ENCODE measurements at places on chromosomes 7 and 10.

DNA sequence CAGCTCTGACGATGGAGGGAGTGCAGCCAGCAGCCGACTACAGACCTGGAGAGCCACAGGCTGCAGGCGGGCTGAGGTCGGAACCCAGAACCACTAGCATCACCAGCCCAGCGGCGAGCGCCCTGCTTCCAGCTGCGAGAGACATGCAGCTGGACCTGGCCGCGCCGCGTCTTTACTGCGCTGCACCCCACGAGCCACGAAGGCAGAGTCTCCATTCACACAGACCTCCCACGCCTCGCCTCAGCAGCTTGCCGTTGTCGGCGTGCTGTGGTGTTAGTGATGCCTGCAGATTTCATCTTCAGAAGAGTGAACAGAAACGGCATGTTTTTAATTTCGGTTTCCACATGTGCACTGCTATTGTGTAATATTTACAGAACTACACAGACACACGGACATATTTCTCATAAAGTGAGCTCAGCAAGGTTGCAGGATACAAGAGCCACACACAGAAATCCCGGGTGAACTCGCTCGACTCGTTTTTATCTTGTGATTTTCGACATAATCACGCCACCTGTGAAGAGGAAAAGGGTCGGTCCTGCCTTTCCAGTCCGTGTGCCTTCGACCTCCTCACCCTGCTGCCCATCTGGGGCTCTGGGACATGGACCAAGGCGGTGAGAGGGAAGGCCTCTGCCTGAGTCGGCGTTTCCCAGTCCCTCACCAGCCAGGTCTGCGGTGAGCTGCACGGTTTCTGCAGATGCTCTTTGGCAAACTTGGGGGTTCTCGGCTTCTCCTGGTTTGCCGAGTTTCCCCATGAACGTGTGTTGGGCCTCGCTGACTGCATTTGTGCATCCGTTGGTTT, 252.2 kb downstream of the ELFN1 start:
- DNase-seq, result peak; percentile 33

DNA sequence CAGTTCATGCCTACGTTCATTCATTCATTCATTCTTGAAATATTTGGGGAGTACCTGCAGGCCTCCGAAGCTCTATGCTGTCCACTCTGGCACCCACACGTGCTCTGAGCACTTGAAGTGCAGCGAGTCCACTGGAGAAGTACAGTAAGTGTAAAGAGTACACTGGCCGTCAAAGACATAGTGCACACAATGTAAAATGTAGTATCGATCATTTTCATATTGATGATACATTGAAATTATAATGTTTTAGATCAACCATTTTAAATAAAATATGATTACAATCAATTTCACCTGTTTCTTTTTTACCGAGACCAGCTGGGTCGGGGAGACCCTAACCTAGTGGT, 37.0 kb upstream of the PURB start:
- no peak for DNase-seq

GRCh38 chr7:74039337-74039736, 11.4 kb downstream of the ELN start:
- no peak for DNase-seq

- DNase-seq, result no peak
Observed at GRCh38 chr7:131222171-131222570, 105.5 kb upstream of the MKLN1 start.

GRCh38 chr7:14275356-14275755, 285.9 kb upstream of the ETV1 start:
- DNase-seq, result no peak

GRCh38 chr7:116113310-116113709, 82.7 kb upstream of the TFEC start:
- DNase-seq, result no peak

DNA sequence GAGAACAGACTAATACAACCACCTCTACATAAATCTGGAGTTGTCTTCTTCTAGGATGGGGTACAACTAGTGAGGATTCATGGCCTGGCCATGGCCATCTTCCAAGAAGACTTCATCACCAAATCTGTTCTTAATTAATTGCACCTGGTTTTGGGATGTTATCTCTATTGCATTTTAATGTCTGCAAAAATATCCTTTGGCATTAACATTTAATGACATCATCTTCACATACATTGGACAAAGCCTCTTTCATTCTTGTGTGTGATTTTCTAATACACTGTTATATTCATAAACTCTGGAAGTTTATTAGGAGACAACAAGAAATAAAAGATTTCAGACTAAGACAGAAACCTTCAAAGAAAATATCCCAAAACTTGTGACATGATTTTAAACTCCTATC, 124.2 kb upstream of the ABCB5 start:
- no peak for DNase-seq

DNA sequence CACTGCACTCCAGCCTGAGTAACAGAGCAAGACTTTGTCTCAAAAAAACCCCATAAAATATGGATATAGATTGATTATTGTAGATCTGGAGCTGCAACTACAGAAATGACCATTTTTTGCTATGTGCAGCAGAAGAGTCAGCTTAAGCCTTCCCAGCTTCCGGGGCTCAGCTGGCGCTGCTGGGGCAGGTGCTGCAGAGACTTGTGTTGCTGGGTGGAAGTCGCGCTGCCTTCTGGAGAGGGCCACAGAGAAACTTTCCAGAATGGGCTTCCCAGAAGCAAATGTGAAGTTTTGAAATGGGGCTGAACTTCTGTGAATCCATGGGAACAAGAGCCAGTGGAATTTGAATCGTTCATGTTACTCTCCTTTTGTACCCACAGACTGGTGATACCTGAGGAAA, 37.3 kb upstream of the RSBN1L start:
- no peak for DNase-seq

- DNase-seq, result no peak
Observed at GRCh38 chr10:89235073-89235798, 16.3 kb downstream of the LIPA start.

GRCh38 chr10:95384011-95384704, 93.4 kb upstream of the PDLIM1 start:
- no peak for DNase-seq

- no peak for DNase-seq
Observed at GRCh38 chr7:95658676-95659075, 62.4 kb upstream of the PDK4 start.

DNA sequence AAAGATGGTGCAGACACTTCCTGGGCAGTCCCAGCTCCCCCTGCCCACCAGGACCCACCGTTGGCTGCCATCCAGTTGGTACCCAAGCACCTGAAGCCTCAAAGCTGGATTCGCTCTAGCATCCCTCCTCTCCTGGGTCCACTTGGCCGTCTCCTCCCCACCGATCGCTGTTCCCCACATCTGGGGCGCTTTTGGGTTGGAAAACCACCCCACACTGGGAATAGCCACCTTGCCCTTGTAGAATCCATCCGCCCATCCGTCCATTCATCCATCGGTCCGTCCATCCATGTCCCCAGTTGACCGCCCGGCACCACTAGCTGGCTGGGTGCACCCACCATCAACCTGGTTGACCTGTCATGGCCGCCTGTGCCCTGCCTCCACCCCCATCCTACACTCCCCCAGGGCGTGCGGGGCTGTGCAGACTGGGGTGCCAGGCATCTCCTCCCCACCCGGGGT, 14.5 kb upstream of the LIMK1 start:
- DNase-seq, result no peak

GRCh38 chr7:141157138-141157765, 83.4 kb downstream of the TMEM178B start:
- DNase-seq, result no peak

DNA sequence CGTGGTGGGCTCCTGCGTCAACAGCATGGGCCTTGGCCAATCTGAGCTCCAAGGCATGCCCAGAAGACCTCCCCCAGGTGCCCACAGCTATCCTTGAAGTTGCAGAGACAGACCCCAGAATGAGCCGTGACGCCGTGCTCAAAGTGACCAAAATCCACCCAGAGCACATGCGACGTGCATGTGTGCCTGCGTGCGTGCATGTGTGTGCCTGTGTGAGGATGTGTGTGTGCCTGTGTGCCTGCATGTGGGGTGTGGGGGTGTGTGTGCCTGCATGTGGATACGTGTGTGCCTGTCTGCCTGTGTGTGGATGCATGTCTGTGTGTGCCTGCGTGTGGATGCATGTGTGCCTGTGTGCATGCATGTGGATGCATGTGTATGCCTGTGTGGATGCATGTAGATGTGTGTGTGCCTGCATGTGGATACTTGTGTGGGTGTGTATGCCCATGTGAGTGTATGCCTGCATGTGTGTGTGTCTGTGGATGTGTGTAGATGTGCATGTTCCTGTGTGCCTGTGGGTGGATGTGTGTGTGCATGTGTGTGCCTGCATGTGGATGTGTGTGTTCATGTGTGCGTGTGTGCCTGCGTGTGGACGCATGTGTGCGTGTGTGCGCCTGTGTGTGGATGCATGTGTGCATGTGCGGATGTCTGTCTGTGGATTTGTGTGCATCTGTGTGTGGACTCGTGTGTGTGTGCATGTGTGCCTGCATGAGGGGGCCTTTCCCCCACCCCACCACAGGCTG, 42.6 kb downstream of the PWWP2B start:
- DNase-seq, result no peak

DNA sequence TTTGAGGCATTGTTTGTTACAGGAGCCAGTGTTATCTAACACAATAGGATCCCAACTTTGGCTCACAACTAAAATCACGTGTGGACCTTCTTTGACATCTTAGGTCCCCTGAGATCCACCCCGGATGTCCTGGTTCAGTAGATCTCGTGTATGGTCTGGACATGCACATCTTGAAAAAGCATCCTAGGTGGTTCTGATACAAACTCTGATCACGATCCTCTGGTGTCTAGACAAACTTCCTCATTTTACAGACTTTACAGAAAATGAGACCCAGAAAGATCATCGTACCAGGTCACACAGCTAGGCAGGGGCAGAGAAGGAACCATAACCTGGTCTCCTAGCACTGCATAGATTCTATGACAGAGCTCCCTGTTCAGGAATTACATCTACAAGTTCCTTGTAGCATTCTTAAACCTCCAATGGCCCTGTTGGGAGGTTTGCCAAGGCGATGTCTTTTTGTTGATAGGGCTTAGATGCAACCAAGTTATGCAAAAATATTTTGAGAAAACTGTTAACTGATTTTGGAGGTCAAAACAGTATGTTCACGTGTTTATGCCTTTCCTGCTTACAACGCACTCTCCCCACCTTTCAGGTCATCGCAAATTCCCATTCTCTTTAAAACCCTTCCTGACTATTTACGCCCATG, 30.8 kb upstream of the CHST15 start:
- no peak for DNase-seq

- DNase-seq, result no peak
Observed at GRCh38 chr7:17854261-17855047, 85.8 kb downstream of the SNX13 start.

GRCh38 chr7:135260930-135261721, 27.5 kb downstream of the STRA8 start:
- no peak for DNase-seq

GRCh38 chr7:151735851-151736402, 141.0 kb downstream of the PRKAG2 start:
- no peak for DNase-seq

- no peak for DNase-seq
Observed at GRCh38 chr7:30453921-30454320, 24.7 kb downstream of the NOD1 start.

DNA sequence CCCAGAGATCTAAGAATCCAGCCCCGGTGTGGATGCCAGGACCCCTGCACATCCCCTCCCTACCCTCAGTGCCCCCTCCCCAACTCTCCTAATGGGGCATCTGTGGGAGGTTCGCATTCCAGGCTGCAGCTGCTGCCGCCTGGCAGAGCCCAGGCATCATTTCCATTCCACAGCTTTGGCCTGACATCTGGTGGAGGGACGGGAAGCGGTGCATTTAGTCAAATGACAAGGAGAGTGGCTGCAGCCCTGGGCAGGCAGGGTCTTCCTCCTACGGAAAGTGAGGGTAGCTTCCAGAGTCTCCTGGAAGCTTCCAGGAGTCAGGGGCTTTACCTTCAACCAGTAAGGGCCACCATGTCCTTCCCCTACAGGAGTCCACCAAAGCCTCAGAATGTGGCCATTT, 30.8 kb downstream of the PRLHR start:
- no peak for DNase-seq

DNA sequence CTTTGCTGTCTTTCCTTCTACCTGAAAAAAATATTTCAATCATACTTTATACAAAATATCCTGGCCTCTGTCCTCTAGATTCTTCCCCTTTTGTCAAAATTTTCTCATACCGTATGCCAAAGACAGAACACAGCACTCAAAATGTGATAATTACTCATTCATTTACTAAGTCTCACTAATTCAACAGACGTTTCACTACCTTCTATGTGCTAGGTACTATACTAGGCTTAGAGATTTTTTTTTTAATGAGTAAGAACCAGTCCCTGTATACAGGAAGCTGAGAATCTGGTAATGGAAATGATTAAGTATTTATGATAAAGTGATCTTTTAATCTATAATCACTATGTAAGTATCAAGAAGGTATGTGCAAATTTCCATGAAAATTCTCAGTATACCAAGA, 128.0 kb downstream of the ELAPOR2 start:
- no peak for DNase-seq

DNA sequence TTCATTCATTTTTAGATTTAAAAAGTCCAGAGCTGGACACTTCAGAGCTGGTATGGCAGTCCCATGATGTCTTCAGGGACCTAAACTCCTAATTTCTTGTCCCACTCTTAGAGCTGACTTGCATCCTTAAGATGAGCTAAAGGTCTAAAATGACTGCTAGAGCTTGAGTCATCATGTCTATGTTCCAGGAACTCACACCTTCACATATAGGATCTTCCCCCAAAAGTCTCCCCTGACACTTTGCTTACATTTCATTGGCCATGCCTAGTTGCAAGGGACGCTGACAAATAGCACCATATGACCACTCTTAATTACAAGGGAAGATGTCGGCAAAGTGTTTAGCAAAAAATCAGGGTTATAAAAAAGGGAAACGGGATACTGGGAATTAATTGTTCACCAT, 10.4 kb upstream of the AOAH start:
- DNase-seq, result no peak

DNA sequence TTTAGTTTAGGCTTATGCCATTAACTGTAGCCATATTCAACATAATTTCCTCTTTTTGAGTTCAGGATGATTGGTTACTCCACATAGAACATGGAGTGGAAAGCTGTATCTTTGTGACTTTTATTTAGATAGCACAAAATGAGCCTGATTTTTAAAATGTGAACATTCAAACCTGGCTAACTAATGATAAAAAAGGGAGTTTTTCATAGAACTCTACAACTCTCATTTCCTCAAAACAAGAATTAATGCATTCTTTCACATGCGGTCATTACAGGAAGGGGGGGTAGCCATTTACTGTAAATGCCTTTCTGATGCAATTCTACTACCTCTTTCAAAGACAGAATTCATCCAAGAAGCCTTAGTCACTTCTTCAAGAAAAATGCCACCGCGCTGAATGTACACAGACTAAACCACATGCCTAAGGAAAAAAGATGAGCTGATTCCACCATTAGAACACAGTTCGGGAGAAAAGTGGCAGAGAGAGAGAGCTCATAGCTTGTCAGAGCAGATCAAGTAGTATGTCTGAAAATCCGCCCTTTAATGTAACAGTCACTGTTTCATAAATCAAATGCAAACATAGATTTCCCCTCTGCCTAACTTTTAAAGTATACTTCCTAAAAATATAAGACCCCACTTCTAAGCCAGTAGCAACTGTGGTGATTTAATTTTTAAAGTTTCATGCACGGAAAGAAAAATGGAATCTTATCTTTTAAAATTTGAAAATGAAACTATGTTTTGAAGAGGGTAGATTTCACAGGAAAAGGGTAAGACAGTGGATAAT, 226.4 kb upstream of the KLF14 start:
- DNase-seq, result no peak
